ENCODE measurements at places on chromosomes 7 and 10.

- DNase-seq: no peak
Observed at GRCh38 chr7:142790056-142790455, 19.3 kb downstream of the PRSS2 start.

GRCh38 chr7:36970551-36971514 lies 246.5 kb upstream of the AOAH start:
- DNase-seq: no peak

DNA sequence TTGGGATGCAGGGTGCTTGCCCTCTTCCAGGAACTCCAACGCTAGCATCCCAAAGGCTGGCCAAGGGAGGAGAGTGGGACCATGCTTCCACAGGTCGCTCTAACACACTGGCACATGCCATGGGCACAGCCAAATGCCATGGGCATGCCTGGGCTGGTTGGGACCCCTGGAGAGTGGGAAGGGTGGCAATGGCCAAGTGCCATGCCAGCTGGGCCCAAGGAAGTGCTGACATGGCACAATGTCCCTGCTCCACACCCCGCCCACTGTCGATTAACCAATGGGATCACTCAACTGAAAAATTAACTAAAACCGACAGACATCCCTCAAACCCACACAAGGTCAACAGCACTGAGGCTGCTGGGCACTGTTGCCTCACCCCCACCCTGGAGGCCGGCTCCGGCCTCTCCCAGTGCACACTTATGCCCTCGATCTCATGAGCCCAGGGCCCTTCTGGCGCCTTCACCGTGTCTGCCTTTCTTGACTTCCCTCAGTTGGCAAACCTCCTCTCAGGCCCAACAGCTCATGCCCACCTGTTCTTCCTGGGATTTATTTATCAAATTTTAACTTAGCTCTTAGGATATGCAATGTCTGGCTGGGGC lies 83.4 kb downstream of the GOLGA7B start:
- no peak for DNase-seq

DNA sequence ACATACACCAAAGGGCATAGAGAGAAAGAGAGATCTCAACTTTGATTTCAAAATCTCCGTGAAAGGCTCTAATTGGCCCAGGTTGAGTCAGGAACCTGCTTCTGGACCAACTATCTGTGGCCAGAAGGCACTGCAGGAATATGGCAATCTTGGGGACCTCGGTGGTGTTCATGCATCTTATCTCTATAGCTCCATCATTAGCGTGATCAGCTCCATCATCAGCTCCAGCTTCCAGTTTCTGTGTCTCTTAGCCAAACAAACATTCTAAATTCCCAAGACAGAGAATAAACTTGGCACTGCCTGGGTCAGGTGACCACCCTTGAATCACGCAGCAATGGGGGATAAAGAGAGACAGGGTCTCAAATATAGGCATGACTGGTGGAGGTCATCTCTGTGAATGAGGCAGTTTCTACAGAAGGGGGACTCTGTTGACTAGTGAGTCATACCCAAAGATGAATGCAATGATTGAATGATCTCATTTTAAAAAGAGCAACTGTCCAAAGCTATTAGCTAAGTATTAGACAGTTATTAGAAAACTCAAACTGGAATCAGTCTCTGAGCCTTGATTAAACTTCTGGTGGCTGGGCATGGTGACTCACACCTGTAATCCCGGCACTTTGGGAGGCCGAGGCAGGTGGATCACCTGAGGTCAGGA lies 5.4 kb upstream of the NRF1 start:
- DNase-seq: no peak

DNA sequence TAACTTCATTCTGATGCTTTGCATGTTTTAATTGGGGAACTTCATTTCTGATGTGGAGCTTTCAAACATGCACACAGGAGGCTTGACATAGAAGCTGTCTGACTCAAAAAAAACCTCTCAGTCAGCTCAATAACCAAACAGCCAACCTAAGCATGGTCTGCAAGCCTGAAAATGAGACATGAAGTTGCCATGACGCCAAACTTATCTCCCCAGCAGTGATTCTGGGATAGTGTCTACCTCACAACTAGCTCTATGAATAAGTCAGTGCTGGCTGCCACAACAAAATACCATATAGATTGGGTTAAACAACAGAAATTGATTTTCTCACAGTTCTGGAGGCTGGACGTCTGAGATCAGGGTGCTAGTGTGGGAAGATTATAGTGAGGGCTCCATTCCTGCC lies 244.2 kb downstream of the CCDC3 start:
- no peak for DNase-seq

GRCh38 chr7:7569081-7569527 lies 2.4 kb downstream of the MIOS start:
- DNase-seq: peak; percentile 25

- DNase-seq: no peak
Observed at GRCh38 chr10:111222961-111223360, 146.1 kb downstream of the ADRA2A start.

GRCh38 chr10:112082120-112082519 lies 101.4 kb downstream of the GPAM start:
- DNase-seq: no peak

DNA sequence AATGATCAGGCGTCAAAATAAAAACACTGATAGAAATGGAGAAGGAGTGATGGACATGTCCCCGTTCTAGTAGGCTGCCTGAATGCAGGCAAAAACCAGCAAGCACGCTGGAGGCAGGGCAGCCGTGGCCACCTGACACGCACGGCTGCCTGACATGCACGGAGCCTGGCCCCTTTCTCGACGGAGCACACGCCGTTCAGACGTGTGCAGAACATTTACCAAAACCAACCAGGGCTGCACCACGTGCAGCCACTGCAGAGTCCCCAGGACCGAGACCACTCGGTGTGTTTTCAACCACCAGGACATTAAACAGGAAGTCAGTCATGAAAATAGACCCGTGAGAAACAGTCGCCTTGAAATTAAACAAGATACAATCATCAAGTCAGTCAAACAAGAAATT lies 61.9 kb upstream of the NKX6-2 start:
- DNase-seq: no peak

GRCh38 chr10:52533986-52534385 lies 219.9 kb downstream of the DKK1 start:
- DNase-seq: peak; percentile 50

- peak; percentile 9 for DNase-seq
Observed at GRCh38 chr10:133100706-133101415, 13.1 kb downstream of the ADGRA1 start.

- DNase-seq: peak; percentile 80
Observed at GRCh38 chr10:3850999-3851937, 66.3 kb upstream of the KLF6 start.

GRCh38 chr7:107874605-107875446 lies 16.2 kb upstream of the DLD start:
- peak; percentile 68 for DNase-seq

- DNase-seq: no peak
Observed at GRCh38 chr10:127283017-127283416, 86.6 kb upstream of the INSYN2A start.

GRCh38 chr10:117801691-117802090 lies 245.1 kb downstream of the RAB11FIP2 start:
- DNase-seq: no peak

GRCh38 chr7:81645435-81645834 lies 124.4 kb downstream of the HGF start:
- DNase-seq: peak; percentile 74

DNA sequence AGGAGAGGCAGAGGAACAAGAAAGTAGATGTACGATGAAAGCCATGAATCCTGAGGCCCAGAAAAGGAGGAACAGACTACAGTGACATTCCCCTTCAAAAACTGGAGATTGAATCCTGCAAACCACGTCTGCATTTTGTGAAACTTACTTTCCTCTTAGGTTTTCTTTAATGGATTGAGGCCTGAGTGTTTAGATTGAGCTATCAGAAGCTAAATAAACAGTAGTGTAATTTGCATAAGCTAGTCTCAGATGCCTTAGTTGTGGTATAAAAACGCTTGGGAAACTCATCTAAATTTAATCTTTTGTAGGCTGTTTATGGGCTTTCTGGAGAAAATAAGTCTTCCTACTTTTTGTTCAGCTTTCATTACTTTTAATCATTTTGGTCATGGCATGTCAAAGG lies 94.8 kb upstream of the HDAC9 start:
- DNase-seq: no peak

GRCh38 chr7:5296611-5297226 lies 14.0 kb downstream of the SLC29A4 start:
- DNase-seq: no peak

GRCh38 chr10:87636313-87636915 lies 23.3 kb upstream of the PAPSS2 start:
- DNase-seq: peak; percentile 57

GRCh38 chr10:43671659-43672531 lies 23.2 kb upstream of the ZNF32 start:
- DNase-seq: peak; percentile 78

- peak; percentile 62 for DNase-seq
Observed at GRCh38 chr7:41451826-41452225, 251.1 kb downstream of the INHBA start.

DNA sequence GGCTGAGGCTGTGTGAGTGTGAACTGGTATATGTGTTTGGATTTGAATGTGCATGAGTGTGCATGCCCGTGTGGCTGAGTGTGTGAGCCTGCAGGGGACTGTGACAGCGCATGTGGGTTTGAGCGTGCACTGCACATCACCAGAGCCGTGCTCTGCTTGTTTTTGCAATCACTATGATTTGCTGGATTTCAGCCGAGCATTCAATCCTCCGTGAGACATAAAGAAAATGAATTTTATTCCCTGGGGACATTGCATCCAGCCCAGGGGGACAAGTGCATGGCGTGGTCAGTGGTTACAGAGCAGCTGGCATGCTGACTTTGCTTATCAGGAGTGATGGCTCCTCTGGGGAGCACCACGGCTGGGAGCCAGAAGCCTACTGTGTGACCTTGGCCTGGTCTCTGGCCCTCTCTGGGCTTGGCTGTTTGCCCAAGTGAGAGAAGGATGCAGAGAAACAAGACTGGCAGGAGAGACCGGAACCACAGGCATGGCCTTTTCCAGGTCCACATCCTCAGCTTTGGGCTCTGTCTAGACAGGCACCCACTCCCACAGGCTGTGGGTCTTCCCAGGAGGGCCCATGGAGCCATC lies 160.2 kb upstream of the UNC5B start:
- DNase-seq: no peak

- peak; percentile 11 for DNase-seq
Observed at GRCh38 chr10:45463244-45464116, 89.5 kb downstream of the ALOX5 start.

- no peak for DNase-seq
Observed at GRCh38 chr10:56316603-56317002, 44.5 kb downstream of the ZWINT start.

GRCh38 chr10:22460531-22461403 lies 115.5 kb downstream of the SPAG6 start:
- DNase-seq: no peak

DNA sequence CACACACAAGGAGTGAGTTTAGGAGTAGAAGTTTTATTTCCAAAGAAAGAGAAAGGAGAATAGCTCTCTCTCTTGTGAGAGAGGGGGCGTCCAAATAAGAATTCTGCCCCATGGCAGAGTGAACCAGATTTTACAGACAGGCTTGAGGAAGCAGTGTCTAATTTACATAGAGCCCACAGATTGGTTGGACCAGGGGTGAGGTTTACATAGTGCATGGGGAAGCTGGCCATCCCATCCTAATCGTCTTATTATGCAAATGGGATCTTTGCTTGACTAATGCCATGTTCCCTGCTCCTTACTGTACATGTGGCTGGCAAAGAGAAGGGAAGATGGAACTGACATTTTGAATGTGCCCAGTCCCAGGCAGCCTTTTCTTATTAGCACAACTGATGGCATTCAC lies 60.0 kb upstream of the ACSM6 start:
- DNase-seq: peak; percentile 18

GRCh38 chr7:47475880-47476227 lies 106.1 kb downstream of the TNS3 start:
- no peak for DNase-seq

GRCh38 chr7:103605640-103606039 lies 159.6 kb upstream of the SLC26A5 start:
- peak; percentile 25 for DNase-seq

DNA sequence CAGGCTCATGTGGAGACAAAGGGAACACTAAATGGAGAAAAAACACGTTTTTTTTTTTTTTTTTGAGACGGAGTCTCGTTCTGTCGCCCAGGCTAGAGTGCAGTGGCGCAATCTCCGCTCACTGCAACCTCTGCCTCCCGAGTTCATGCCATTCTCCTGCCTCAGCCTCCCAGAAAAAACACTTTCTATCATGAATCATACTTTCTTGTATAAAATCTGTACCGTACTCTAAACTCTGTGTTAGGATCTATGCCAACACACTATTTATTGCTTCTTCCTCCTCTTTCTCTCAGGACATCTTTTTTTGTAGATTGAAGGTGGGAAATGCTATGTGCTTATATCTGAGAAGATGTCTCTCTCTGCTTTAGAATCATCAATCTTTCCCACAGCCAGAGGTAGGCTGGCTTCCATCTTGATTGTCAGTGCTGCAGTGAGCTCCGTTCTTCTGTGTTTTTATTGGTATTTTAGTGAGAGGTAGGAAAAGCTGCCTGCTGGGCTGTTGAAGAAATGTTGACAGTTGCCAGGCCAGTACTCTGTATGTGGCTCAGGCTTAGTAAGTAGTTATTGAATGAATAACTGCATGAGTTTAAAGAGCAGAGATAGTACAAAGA lies 101.1 kb downstream of the GPR85 start:
- peak; percentile 89 for DNase-seq

DNA sequence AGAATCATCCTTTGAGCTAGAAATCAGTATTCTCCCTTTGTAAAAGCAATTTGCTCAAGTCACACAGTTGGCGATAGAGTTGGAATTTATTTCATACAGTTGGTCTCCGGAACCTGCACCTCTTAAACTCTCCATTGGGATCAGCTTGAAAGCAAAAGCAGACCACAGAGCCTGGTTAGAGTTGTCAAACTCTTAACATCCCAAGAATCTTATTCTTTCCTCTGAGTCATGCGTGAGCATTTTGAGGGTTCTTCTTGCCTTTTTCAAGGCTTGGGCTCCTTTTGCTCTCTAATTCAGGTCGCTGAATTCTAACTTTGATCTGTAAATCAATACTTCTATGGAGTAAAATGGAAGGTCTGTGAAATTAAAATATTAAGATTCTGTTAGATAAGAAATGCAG lies 19.6 kb upstream of the SCIN start:
- peak; percentile 3 for DNase-seq

DNA sequence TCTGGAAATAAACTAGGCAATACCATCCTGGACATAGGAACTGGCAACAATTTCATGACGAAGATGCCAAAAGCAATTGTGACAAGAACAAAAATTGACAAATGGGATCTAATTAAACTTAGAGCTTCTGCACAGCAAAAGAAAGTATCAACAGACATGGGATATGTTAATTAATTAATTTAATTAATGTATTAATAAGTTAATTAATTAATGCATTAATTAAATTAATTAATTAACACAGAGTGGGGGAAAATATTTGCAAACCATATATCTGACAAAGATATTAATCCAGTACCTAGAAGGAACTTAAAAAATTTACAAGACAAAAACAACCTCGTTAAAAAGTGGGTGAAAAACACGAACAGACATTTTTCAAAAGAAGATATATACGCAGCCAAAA lies 83.6 kb downstream of the GCC1 start:
- no peak for DNase-seq

- peak; percentile 53 for DNase-seq
Observed at GRCh38 chr7:41979834-41980307, 257.1 kb downstream of the GLI3 start.

- no peak for DNase-seq
Observed at GRCh38 chr10:25455980-25456567, 281.3 kb downstream of the GPR158 start.

GRCh38 chr7:66152371-66153191 lies 37.9 kb downstream of the CRCP start:
- peak; percentile 90 for DNase-seq

- peak; percentile 77 for DNase-seq
Observed at GRCh38 chr10:13708256-13708990, 121.7 kb downstream of the PRPF18 start.

- DNase-seq: peak; percentile 53
Observed at GRCh38 chr7:97005183-97006054, at the start of gene DLX6. Gene DLX6, plus strand, starts transcription at chr7:97005553. Its CDS starts 425 bp downstream, at chr7:97005978.

Data from EH (cell line).